HFF-Myc (cell line): ENCODE measurements at places on chromosomes 12 and 14.

DNA sequence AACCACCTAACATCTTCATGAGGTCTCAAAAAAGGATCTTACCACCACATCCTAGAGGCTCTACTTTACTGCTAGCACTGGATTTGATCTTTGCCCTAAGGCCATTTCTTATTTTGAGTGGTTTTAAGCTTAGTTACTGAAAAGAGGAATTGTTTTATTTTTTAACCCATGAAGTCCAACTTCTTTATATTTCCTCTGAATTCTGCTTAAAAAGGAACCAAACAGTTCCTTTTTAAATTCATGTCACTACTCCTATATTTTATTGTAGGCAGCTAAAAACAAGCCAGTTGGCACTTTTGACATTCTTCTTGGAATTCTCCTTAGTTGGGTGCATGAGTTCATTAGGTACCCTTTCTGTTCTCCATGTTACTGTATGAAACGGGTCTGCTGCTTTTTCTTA is 76.4 kb downstream of the FGD4 start:
- no peak for DNase-seq

DNA sequence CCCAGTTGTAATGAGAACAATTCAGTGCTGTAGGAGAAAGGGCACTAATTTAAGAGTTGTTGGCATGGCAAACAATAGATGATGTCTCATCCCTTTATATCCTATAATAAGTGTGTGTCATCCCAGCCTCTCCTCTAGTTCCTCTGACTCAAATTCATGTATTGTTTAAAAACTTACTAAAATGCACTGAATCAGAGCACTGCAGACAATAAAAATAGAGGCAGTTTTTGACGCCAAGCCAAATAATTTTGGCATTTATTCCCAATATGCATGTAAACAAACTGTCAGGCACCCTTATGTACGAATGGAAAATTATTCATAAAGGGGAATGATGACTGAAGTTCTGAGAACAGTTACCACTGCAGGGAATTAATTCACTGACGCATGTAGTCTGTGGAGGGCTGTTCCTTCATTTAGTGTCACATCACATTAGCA is 57.9 kb upstream of the TMX1 start:
- DNase-seq: no peak

GRCh38 chr12:121061831-121062230 is 22.8 kb upstream of the OASL start:
- DNase-seq: no peak

DNA sequence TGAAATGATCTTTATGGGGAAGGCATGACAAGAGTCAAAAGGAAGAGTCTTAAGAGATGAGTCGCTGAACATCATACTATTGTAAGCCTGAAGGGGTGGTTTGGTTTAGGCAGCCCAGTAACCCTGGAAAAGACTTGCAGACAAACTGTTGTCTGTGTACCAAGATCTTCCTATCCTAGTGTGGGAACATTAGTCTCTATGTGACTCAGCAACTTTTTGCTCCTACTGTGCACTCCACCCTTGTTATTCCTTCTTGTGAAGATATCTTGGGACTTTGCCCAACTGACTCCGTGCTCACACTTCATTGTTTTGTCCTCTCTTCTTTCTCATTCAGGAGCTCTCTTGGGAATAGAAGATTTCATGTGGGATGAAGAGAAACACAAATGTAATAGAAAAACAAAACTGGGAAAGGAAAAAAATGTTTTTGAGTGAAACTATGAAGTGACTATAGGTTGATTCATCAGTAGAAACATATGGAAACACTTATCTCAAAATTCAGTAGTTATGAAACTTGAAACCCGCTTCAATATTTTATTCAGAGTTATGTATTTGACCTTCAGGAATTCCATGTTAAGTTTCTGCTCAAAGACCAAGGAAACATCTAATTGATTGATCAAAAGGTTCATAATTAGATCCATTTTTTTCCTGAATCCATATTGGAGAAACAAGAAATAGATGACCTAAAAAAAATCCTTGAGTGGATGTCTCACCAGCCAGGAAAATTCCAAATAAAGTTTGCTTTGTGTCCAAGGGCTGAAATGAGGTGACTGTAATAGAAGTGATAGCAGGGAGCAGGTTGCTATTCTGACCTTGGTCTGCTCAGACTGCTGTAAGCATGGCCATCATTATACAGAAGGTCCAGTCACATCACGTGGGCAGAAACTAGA is 67.2 kb downstream of the BTG1 start:
- peak; percentile 90 for DNase-seq

DNA sequence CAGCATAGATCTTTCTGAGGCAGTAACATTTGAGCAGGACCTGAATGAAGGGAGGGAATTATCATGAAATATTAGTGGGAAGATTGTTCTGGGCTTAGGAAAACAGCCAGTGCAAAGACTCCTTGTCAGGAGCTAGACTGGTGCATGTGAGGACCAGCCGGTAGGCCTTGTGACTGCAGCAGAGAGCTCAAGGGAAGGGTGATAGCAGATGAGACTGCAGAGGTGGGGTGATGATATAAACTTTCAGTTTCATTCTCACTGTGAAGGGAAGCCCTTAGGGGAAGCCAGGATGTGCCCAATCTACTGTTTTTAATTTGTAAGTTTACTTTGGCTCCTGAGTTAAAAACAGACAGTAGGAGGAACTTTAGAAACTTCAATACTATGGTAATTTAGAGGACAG is 12.4 kb downstream of the IL22 start:
- no peak for DNase-seq

- DNase-seq: no peak
Measured at GRCh38 chr12:32336261-32336660, 63.1 kb upstream of the FGD4 start.

- no peak for DNase-seq
Measured at GRCh38 chr12:12946686-12947355, 5.1 kb downstream of the GPRC5D start.

GRCh38 chr12:41362510-41362909 is 174.4 kb downstream of the PDZRN4 start:
- DNase-seq: no peak

DNA sequence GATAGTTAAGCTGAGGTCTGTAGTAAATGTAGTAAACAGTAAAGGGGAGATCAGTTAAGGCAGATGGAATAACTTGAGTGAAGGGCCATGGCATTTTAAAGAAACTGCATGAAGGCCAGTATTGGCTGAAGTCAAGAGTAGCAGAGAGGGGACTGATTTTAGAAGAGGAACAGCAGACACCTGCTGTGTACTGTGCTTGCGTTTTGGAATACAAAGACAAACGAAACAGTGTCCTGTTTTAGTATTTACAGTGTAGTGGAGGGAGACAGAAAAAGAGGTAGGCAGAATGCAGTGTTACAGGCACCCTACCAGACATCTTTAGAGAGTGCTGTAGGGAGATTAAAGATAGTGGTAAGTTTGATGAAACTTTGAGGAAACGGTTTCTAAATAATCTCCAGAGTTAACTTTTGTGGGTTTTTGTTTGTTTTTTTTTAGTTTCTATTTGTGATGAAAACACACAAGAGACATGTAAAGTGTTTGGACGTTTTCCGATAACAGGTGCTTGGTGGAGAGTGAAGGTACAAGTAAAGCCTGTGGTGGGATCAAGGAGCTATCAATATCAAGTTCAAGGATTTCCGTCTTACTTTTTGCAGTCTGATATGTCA is 2.1 kb downstream of the HELB start:
- no peak for DNase-seq

GRCh38 chr14:53501361-53502211 is 348.5 kb upstream of the DDHD1 start:
- peak; percentile 59 for DNase-seq

DNA sequence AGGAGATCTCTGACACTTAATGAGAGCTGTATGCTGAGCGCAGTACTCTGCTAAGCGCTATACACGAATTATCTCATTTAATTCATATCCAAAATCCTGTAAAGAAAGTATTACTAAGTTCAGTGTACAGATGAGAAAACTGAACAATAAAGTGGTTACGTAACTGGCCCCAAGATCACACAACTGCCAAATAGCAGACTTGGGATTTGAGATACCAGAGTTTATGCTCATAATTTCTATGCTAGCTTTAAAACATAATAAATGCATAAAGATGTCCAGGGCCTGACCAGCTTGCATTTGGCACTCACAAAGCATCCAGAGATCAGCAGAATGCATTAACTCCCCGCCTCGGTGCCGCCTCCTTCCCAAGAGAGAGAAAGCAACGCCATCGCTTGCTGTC is 83.2 kb upstream of the PWP1 start:
- DNase-seq: no peak

DNA sequence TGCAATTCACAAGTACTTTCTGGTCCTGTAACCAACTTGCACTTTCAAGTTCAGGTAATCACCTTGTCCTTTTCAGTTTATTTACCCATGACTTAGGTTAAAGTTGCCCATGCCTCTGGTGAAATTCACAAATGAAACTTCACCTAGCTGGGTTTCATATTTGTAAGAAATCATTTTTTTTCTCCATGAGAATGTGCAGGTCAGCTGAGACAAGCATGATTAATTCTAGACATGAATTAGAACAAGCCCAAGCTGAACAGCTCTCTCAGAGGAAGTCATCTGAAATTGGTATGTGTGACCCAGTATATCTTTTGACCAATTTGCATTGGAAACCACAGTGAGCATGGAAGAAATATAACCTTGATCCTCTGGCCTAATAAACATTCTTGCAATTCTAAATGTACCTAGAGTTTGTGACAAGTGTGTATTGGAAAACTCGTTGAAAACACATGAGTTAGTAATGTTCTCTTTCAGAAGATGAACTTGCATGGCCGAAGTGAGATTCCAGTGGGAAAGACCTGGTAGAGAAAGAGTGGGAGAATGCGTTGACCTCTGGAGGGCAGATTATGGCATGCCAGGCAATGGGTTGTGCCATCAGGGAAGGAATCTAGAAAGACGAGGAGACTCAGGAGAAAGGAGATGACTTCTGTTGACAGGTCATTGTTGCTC is 486.5 kb downstream of the ZFP36L1 start:
- DNase-seq: no peak

DNA sequence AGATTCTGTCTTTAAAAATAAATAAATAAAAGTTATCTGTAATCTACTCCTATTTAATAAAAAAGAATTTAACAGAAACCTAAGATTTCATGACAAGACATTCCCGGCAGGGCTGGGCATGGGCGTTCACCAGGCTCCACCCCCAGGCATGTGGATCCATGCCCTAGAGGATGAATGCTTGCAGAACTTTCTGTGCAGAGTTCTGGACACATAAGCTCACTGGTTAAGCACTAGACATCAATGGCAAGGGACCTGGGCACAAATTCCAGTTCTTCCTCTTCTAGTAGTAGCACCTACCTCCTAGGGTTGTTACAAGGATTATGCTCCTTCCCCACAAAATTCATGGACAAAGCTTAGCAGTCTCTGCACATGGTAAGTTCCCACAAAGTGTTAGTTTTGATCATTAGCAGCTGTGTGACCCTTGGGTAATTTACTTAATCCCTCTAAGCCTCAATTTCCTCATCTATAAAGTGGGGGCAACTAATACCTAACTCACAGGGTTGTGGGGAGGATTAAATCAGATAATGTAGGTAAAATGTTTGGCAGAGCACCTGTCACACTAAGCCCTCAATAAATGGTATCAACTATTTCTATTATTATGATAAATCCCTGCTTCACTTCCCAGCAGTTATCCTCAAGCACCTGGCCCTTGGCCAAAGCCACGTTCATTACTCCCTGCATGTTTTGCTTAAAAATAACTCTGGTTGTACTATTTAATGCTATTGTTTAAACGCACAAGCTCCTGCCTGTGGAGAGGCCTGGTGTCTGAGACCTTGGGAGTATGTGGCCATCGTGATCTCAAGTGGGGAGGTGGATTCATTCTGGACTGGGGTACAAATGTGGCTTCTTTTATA is 9.8 kb downstream of the GALNT6 start:
- no peak for DNase-seq

- no peak for DNase-seq
Measured at GRCh38 chr12:92558806-92559205, 144.0 kb upstream of the PLEKHG7 start.

DNA sequence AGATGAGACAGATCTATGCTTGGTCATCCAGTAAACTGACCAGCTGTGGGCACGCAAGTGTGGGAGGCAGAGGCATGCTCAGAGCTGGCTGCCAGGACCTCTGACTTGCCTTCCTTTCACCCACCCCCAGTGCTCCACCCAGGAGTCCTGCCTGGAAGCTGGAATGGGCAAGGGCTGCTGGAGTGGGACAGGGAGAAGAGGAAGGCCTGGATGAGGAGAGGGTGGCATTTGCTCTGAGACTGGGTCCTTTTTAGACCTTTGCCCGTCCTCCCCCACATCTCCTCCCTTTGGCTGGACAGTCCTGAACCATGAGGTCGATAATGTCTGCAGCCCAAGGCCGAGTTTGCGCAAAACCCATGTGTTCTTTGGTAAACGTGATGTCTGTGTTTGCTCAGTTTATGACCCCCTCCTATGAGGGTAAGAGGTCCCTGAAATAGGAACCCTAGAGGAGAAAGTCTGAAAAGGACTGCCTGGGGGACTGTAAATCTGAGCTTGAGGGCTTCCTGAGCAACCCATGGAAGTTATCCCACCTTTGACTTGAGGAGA is 3.8 kb upstream of the INHBE start:
- DNase-seq: no peak

- no peak for DNase-seq
Measured at GRCh38 chr12:31872831-31873604, 86.2 kb upstream of the RESF1 start.

DNA sequence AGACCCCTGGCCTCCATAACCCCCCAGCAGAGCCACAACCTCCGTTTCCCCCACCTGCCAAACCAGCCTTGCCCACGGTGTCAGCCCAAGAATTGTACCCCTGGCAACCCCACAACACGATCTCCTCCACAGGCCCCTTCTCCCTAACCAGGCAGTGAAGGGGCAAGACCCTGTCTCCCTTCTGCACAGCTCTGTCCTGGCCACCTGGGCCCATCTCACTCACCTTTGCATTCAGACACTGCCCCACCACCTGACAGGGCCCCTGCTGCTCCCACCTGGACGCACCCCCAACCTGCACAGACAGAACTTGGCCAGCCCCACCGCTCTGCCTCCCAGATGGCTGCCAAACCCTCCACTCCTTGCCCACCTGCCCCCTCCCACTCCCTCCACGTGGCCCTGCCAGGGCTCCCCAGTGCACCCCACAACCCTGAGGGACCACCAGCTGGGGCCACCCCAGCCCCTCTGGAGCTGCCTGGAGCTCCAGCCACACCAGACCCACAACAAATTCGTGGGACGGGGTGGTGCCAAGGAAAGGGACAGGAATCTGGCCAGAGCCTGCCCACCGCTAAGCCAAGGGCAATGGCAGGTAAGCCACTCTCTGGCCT is 11.8 kb downstream of the AHNAK2 start:
- no peak for DNase-seq

GRCh38 chr12:45674181-45674977 is 55.1 kb upstream of the ARID2 start:
- peak; percentile 77 for DNase-seq

GRCh38 chr12:131755305-131756113 is 44.6 kb downstream of the SFSWAP start:
- DNase-seq: no peak
